ENCODE measurements at places on chromosomes 4 and X.

DNA sequence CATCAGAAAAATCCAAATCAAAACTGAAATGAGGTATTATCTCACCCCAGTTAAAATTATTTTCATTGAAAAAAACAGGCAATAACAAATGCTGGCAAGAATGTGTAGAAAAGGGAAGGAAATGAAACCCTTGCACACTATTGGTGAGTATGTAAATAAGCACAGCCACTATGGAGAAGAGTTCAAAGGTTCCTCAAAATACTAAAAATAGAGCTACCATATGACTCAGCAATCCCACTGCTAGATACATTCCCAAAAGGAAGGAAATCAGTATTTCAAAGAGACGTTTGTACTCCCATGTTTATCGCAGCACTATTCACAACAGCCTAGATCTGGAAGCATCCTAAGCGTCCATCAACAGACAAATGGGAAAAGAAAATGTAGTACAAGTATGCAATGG is 932.4 kb downstream of the PCDH18 start:
- DNase-seq, result no peak

- no peak for DNase-seq
These were observed 22.8 kb upstream of the CYBB start for GRCh38 chrX:37757082-37757481.

DNA sequence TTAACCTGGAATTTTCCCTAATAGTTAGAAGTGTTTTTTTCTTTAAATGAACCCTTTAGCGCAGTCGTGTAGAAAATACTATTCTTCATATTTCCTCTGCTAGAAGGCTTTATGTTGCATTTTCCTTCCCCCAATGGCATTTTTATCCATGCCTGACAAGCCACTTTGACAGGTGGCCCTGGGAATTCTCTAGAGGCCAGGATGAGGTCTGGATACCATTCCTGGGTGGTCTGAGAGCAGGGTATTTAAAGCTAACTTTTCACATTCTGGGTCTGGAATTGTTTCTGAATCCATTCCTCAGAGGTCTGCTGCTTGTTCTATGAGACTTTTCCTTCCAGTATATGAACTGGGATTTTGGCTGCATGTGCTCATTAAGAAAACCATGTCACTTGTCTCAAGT is 31.2 kb upstream of the PDGFRA start:
- DNase-seq, result no peak

GRCh38 chr4:144316869-144317268 is 176.4 kb upstream of the GYPA start:
- DNase-seq, result no peak

GRCh38 chr4:72558655-72559054 is 10.4 kb downstream of the ADAMTS3 start:
- DNase-seq, result no peak

DNA sequence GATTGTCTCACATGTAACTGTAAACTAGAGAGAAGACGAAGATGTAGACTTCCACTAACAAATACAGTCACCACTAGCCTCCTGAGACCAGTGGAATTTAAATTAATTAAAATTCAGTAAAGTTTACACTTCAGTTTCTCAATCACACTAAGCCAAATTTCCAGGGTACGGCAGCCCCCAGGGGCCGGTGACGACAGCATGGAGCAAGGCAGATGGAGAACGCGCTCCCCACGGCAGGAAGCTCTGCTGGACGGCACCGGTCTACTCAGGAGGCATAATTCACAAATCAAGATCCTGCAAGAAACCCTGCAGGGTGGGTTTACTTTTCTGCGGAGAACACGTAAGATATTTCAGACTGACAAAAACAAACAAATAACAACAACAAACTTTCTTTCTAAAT is 80.7 kb downstream of the FAT1 start:
- no peak for DNase-seq

GRCh38 chrX:10755439-10756334 is 135.3 kb upstream of the MID1 start:
- peak; percentile 48 for DNase-seq

GRCh38 chrX:70044541-70045245 is 5.0 kb downstream of the AWAT2 start:
- no peak for DNase-seq

DNA sequence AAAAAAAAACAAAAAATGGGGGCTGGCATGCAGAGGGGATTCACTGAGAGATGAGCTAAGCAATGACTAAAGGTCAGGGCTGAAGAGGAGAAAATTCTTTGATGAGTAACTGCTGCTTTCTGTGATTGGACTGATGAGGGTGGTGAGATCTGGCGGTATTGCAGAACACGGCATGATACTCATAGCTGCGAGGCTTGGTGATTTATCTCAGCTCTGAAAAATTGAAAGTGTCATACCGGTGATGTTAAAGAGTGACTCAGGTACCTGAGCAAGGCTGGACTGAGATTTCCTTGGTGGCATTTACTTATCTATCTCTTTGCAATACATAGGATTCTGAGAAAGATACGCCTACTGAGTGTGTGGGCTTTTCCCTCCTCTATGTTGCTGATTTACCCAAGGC is 204.1 kb upstream of the DDX53 start:
- no peak for DNase-seq

- no peak for DNase-seq
These were observed 4.5 kb downstream of the NBDY start for GRCh38 chrX:56733459-56734046.
